Activated CD4-positive, alpha-beta T cell treated with anti-CD3 and anti-CD28 coated beads, Interleukin-2, amount 50 U/mL, for 4 hours (primary cell): ENCODE measurements at places on chromosomes 6 and 20.

DNA sequence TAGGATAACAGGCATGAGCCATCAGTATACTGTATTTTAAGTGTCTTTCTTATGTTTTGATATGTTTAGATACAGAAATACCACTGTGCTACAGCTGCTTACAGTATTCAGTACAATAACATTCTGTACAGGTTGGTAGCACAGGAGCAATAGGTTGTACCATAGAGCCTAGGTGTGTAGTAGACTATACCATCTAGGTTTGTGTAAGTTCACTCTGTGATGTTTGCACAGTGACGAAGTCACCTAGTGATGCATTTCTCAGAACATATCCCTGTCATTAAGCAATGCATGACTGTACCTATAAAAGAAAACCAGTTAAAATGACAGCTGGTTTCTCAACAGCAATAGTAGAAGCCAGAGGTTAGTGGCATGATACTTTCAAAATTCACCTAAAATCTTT lies 3.0 kb upstream of the ZBTB24 start:
- DNase-seq, result no peak

DNA sequence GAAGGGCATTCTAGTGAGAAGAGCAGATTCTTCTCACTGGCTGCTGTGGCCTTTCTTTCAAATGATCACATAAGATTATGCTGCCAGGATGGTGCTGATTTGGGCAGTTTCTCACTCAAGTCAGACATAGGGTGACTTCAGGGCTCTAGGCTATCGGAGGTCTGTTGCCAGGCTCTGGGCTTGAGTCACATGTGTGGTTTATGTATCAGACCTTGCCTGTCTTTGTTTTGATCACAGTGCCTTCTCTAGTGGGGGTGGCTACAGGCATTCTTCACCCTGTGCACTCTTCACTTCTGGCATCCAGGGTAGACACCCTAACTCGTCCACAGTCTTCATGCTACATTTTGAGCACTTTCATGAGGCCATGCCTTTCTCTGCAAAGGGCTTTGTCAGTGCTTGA lies 823.7 kb upstream of the MAN1A1 start:
- no peak for DNase-seq

GRCh38 chr6:90263633-90264032 lies 33.0 kb downstream of the BACH2 start:
- DNase-seq, result no peak

- DNase-seq, result no peak
Measured at GRCh38 chr6:46184114-46184513, 13.3 kb upstream of the ENPP5 start.

GRCh38 chr6:25635886-25636317 lies 16.1 kb upstream of the SCGN start:
- DNase-seq, result no peak

GRCh38 chr6:48280035-48280620 lies 169.1 kb upstream of the PTCHD4 start:
- no peak for DNase-seq

- peak; percentile 60 for DNase-seq
Measured at GRCh38 chr20:57628047-57628961, 8.1 kb upstream of the ZBP1 start.

- DNase-seq, result no peak
Measured at GRCh38 chr20:9128568-9128967, 59.7 kb downstream of the PLCB4 start.

DNA sequence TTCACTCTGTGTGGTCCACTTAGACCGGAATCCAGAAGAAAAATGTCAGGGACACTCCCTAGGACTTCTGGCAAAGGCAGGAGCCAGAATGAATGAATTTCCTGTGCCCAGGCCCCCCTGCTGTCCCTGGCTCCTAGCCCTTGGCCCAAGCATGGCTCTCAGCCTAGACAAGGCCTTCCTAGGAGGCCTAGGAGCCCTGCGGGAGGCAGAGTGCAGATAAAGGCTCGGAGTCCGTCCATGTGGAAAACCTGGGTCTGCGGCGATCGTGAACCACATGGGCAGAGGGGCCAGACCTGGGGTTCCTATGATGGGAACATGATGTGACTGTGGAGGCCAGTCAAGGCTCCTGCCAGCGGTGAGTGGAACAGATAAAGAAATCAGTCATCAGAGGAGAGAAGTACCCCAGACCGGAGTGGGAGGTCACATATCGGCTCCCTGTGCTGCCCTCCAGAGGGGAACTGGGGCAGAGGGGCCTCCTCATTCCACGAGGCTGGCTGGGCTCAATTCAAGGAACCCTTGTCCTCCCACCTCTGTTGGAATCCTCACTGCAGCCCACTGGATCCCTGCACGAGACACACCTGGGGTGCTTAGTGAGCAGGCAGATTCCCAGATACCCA lies 5.9 kb upstream of the VSTM2L start:
- no peak for DNase-seq

DNA sequence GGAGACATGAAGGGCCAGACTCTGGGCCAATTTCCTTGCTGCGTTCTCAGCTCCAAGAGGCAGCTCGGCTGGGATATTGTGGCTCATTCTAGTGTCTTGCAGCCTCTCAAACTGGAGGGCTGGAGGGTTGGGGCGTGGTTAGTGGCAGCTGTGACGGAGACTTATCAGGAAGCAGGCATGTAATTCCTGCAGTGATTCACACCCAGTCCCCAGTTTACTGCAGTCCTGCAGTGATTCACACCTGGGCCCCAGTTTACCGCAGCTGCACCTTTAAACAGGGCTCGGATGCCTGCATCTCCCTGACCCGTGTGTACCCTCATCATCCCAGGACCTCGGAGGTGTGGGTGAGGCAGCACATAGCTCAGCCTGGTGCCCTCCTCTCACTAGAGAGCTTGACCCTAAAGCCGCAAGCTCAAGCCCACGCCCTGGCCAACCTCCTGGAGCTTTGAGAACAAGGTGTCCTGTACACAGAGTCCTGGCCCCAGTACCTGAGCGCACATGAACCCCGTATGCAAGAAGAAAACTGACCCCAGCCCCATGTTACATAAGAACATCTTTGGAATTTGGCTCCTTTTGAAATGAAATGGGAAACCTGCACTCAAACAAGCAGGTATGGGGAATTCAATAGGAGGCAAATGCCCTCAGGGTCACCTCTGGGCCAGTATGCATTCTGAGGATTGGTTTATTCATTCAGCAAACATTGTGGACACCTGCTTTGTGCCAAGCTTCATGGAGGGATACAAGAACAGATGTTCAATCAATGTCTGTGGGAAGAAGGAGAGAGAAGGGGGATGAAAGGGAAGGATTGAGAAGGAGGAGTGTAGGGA lies 55.3 kb upstream of the FAM83D start:
- DNase-seq, result peak; percentile 42

- no peak for DNase-seq
Measured at GRCh38 chr6:129102741-129103140, 219.8 kb downstream of the LAMA2 start.

GRCh38 chr6:41970436-41970846 lies 28.8 kb upstream of the CCND3 start:
- DNase-seq, result peak; percentile 56

- no peak for DNase-seq
Measured at GRCh38 chr6:163626073-163626867, 211.8 kb downstream of the QKI start.

DNA sequence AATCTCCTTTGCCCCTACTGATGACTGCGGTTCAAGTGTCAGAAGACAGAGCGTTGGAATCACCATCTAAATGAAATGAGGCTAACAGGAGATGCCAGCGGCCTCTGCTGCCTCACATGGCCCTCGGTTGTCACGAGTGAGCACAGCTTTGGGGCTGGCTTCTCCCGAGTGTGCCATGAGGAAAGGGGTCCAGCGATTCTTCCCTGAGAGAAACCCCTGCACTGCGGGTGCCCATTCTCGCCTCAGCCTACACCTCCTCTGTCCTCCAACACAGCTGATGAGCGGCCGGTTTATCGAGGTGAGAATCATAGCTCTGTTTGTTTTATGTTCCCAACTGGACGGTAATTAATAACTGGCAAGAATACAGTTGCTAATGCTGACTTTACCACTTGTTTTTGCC lies 144.7 kb upstream of the RPS6KA2 start:
- no peak for DNase-seq

GRCh38 chr6:103105686-103106085 lies 1712.2 kb downstream of the GRIK2 start:
- no peak for DNase-seq

DNA sequence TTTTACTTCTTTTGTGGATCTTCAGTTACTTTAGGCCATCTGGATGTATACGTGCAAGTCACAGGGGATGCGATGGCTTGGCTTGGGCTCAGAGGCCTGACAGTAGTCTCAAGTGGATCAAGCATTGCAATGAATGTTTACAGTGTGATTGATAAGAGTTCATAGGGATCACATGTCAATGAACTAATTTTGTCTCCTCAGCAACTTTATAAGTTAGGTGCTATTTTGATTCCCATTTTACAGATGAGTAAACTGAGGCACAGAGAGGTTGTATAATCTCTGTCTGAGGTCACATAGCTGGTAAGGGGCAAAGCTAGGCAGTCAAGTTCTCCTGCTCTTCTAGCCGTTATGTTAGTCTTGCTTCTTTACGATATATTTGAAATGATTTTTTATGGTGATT lies 13.5 kb downstream of the MEI4 start:
- no peak for DNase-seq
